CD4-positive, alpha-beta T cell (primary cell): ENCODE measurements at places on chromosomes 2 and 18.

- DNase-seq, result no peak
Measured at GRCh38 chr2:215171151-215171550, 32.7 kb upstream of the ABCA12 start.

GRCh38 chr18:75898651-75899050 lies 471.1 kb upstream of the SMIM21 start:
- DNase-seq, result no peak

DNA sequence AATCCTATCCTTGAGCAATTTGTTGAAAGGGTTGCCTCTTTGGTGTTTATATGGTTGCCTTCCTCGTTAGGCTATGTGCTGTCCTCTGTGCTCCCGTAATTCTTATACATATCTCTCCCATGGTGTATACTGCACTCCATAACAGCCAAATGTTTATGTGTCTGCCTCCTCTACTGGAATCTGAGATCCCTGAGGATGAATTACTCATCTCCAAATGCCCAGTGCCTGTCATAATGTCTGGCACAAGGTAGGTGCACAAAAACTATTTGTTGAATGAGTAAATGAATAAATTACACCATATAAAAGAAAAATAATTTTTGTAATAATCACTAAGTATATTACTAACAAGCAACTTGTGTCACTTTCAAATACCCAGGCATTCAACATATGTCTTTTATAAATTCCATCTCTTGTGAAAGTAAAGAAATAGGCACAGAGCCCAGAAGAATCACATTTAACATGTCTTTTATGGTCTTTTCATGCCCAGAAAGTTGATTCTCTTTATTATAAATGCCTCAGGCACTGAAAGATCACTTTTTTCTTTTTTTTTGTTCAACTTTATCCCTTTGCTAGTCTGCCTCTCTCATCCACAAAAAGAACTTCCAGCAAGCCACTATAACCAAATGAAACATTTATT lies 164.9 kb downstream of the CCDC148 start:
- no peak for DNase-seq

- no peak for DNase-seq
Measured at GRCh38 chr18:74869904-74870863, 272.5 kb downstream of the ZNF407 start.

DNA sequence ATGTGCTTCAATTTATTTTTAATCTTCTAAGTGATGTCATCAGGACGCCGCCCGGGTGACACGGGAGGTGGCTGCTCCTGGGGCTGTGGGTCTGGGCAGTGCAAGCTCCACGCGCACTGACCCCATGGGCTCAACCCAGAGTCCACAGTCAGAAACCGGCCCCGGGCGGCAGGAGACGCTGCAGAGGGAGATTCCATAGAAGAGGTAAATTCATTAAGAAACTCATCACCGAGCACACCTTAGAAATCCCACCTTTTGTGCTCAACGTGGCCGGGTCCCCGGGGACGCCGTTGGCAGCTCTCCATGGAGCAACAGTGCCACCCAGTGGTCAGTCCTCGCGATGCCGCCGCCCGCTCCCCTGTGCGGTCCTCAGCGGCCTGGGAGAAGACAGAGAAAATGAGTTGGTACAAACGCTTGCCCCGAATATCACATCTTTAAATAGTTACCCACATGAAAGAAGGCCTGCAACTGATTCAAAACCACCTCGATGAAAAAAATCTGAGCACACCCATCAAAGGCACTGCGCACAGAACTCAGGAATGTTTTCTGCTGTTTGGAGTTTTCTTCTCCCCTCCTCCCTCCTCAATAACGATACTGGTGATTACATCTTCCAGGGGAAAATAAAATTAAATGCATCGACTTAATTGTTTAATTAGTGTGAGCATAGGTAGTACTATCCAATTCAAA lies 92.6 kb downstream of the CMPK2 start:
- peak; percentile 65 for DNase-seq

- no peak for DNase-seq
Measured at GRCh38 chr2:189614585-189614984, 34.0 kb upstream of the SLC40A1 start.

GRCh38 chr2:239330836-239331235 lies 70.0 kb downstream of the HDAC4 start:
- no peak for DNase-seq

GRCh38 chr2:206990360-206990759 lies 51.0 kb downstream of the CPO start:
- no peak for DNase-seq

GRCh38 chr2:241931976-241932898 lies 62.7 kb downstream of the RTP5 start:
- no peak for DNase-seq

DNA sequence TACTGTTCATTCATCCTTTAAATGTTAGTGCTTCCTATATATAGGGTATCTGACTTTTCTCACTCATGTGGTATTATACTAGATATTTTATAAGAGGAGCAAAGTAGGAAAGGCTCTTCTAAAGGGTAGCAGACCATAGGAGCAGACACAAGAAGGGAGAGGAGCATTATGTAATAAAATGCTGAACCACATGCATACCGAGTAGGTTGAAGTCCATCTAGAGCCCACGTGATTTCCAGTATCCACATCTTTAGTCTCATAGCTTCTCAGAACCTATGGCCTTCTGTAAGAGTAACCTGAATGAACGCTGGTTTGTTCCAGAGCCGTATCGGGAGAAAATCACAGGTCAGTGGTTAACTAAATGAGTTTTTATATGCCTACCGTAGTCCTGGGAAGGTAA lies 85.9 kb downstream of the MAP3K20 start:
- no peak for DNase-seq

DNA sequence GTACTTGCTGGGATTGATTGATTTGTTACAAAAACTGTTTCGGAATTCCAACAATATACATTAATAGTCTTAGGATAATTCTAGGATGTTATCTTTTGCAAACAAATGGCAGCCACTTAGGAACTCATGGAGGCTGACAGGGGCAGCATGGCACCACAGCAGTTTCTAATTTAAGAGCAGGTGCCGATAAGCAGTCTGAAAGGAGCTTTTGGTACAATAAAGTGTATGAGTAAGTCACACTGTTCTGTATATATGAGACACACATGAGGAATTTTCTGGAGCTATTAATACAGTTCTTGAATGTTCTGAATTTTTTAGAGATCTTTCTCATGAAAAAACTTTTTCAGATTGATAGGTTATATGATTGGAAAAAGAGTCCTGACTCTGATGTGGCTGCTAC lies 52.2 kb downstream of the EIF5B start:
- DNase-seq, result no peak
